ENCODE measurements at places on chromosomes 12 and 14.

DNA sequence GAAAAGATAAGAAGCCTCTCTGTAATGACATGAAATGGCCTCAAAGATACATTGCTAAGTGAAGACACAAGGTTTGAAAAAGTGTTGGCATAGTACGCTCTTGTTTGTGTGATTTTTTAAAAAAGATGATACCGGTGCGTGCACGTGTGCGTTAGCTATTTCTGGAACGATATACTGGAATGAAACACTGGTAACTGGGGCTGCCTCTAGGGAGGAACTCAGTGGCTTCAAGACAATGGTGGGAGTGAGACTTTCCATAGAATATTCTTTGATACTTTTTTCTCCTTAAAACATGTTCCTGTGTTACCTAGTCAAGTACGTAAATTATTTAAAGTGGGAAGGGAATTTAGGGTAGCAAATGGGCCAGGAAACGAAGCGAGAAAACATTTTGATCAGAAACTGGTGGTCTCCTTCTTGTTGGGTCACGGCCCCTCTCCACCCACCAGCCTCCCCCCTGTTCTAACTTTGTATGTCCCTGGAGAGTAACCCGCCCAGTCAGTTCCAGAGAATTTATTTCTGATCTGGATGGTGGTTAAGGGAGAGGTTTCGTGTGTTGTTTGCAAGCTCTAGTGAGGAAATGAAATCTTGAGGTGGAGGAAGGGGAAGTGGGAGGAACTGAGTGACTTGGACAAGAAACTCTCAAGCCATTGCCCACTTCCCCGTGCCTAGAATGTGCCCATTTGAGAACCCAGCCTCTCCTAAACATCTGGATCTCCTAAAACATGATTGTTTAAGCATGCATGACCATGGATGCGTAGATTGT, 6.6 kb downstream of the FGF6 start:
- no peak for DNase-seq

DNA sequence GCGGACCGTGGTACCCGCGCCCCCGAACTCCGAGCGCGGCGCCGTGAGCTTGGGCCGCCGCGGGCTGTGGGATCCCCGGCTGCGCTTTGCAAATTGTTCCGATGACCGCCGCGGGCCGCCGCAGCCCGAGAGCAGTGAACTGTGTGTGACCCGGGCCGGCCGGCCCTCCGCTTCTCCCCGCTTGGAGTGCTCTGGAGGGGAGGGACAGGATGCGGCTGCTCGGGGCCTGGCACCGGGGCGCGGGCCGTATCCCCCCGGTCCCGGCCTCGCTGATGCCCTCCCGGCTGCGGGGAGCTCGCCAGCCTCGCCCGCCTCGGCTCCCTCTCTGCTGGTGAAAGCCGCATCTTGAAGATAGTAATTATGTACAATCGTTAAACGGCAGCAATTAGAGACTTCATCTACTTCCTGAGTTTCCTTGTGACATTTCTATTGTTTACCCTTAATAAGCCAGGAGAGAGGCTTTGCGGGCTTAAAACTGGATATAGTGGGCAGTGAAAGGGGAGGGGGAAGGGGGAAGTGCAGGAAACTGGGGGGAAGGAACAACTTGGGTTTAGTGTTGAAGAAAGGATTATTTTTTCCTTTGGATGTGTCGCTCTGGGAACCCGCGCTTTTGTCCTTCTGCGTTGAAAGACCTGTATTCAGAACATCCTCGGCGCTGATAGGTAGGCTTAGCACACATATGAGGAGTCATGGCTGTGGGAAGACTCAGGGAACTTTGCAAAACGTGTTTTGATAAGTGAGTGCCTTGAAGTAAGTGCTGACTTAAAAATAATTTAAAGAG, 1.2 kb downstream of the PELI2 start:
- no peak for DNase-seq

DNA sequence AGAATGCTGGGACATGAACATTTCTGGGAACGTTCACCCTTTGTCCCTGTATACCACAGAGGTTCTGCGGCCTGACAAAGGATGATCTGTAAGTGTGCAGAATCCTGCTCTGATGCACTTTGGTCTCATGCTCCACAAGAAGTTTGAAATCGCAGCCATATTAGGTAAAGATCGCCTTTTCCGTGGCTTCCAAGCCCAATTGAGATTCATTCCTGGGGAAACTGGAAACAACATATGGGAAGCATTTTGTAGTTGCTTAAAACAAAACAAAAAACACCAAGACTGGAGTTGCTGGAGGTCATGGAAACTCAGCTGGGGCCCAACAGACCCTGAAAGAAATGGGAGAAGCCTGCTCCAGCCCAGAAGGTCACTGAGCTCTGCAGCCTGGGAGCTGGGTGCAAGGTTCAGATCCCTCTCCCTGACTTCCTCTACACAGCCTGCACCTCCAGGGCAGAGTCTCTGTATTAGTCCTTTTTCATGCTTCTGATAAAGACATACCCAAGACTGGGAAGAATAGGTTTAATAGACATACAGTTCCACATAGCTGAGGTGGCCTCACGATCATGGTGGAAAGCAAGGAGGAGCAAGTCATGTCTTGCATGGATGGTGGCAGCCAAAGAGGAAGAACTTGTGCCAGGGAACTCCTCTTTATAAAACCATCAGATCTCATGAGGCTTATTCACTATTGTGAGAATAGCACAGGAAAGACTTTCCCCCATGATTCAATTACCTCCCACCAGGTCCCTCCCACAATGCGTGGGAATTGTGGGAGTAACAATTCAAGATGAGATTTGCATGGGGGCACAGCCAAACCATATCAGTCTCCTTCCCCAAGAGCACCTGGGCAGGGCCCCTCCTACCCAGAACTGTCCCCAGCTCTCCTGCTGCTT, 60.8 kb upstream of the CHGA start:
- DNase-seq, result no peak

DNA sequence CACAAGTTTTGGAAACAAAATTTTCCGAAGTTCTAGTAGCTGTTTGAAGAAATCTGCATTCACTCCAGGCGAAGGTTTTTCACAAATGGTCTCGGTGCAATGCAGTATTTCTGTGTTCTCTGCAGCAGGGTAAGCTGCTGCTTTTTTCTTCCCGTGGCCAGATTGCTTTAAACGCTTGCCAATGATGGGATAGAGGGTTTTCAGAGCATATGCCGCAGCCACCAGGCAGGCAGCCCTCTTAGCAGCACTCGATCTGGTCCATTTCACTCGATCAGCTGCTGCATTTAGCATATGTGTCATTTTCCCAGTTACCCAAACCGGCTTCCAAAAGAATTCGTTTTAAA, 315 bp downstream of the ABCD2 start:
- no peak for DNase-seq

DNA sequence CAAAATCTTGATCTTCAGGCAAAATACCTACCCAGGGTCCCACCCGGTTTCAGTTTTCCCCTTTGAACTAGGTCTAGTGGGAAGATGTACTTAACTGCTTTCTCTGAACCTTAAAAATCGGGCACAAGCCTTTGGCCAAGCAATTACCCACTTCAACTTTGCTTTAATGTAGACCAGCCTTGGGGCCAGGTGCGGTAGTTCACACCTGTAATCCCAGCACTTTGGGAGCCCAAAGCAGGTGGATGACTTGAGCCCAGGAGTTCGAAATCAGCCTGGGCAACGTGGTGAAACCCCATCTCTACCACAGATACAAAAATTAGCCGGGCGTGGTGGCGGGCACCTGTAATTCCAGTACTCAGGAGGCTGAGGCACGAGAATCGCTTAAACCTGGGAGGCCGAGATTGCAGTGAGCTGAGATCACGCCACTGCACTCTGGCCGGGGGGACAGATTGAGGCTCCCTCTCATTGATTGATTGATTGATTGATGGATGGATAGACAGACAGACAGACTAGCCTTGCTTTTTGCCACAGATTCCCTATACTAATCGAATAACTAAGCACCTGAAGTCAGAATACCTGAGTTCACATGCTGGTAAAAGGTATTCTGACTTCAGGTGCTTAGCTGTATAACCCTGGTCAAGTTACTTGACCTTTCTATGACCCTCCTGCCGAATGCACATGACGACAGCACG, 1.9 kb downstream of the CLIP1 start:
- no peak for DNase-seq

DNA sequence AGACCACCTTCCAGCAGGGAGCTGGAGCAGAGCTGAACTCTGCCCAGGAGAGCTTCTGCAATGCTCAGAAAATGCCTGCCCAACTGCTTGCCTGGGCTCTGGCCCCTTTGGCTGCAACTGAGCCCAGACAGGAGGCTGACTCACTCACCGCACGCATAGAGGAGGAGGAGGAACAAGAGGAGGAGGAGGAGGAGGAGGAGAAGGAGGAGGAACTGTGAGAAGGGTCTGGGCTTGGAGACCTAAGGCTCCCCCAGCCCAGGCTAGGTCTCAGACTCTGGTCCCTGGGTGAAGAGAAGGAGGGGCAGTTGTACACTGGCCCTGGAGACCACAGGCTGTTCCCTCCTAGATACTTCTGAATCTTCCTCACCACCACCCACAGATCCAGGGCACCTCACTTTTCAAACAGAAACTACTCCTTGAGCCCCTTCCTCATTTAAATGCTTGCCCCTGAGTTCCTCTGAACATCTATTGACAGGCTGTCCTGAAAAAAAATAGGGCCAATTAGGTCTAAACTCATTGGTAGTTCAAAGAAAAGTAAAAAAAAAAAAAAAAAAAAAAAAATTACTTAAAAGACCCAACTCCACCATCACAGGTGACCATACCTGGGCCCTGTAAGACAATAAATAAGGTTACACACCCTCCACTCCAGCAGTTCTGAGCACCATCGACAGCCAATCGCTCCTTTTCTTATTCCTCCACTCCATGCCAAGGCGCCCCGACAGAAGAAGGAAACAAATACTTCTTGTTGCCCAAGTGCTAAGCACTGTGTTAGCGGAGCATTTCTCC, 674 bp downstream of the VDR start:
- DNase-seq, result peak; percentile 60

DNA sequence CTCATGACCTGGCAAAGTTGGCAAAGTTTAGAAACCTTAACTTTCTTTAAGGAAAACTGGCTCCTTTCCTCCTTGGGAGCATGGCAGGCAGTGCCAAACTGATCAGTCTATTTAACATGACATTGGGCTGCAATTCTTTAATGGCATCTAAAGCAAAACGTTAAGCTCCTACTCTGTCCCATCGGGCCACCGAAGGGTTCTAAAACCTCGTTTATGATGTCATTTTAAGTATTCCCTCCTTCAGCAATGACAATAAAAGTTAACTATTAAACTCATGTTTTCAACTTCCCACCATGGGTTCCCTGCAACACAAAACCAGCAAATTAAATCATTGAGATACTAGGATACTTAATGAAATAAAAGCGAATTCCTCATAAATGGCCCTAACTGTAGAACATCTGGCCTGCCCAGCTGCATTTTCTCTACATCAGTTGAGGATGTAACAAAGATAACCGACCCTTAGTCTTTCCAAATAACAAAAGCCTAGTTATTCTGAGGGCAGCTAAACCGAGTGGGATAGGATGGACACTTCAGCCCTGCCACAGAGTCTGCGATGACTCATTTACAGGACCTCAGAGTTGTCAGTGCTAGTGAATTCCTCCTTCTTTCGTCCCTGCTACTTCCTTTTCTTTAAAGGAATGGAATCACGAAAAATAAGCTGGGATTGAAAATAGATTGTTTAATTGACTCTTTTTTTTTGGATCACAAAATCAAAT, 34.5 kb upstream of the RIC8B start:
- no peak for DNase-seq

GRCh38 chr14:26992403-26993115, 394.7 kb upstream of the NOVA1 start:
- DNase-seq, result no peak
